ENCODE measurements at places on chromosomes 5 and 9.

- DNase-seq = peak; percentile 3
Measured at GRCh38 chr9:120257483-120257882, 322.5 kb downstream of the CDK5RAP2 start.

- no peak for DNase-seq
Measured at GRCh38 chr5:7094626-7095025, 301.3 kb upstream of the ADCY2 start.

DNA sequence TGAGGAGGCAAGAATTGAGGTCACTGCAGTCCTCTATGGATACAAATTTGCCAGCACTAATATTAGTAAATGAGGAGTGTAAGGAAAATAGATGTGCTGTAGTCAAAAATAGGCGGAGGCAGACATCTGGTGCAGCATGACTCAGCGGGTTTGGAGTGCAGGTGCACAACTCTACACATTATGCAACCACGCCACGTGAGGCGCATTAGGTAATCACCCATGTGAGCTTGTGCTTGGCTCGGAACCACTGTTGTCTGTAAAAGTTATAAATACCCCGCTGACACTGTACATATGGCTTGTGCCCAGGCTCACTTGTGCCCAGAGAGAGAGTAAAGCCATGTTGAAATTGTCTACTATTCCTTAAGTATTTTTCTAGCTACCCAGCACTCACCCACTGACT, 623.5 kb upstream of the NUDT12 start:
- no peak for DNase-seq

DNA sequence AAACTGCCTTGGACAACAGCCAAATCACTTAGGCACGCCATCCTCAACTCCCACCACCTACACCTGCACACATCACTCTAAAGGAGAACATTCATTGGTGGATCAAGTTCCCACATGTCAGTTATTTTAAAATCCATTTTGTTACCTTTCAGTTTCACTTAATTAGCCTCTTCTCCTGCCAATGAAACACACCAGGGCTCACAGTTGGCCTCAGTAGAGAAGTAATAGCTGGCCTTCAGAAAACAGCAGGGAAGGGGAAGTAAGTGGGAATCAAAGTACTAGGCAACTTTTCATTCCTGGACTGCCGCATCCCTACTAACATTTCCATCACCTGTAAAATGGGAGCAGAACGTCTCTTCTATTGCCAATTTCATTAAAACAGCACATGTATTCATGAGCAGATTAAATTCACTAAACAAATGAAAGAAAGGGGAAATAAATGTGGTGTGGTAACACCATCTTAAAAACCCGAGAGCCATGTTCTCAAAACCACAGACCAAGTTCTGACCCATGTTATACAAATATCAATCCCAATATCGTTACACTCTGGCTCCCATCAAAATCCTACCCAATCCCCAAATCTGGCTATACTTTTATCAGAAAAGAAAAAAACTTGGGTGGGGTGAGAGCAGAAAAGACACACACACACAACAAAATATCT, 1.7 kb downstream of the SIL1 start:
- DNase-seq = no peak

Data from HCEC 1CT (cell line).